ENCODE measurements at places on chromosomes 6 and 20. TPM values are rescaled to one million over a fixed set of nuclear protein-coding genes. Genes with fewer than 3 reads are reported as not detected.

Gene ULBP2
- polyA plus RNA-seq = 0.87 TPM

Gene MRAP2
- polyA plus RNA-seq = 2.6 TPM

Gene NHLRC1
- polyA plus RNA-seq = 1.9 TPM

Gene SRC
- polyA plus RNA-seq = 43.5 TPM

Gene NT5E
- 5.5 TPM for polyA plus RNA-seq

Gene KCTD20
- polyA plus RNA-seq = 53.0 TPM

Gene NMBR
- polyA plus RNA-seq = 0.29 TPM
